T-cell (primary cell): ENCODE measurements at places on chromosomes 3 and 15.

GRCh38 chr3:174441588-174442301 is 417.4 kb upstream of the NAALADL2 start:
- no peak for DNase-seq
- peaks cover 12% of the 10 kb centered on the region for H3K4me1 ChIP-seq
- no peaks in the 10 kb centered on the region for H3K36me3 ChIP-seq
- H3K4me3 ChIP-seq = peak overlapping the region; percentile 98

- peaks cover 68% of the 10 kb centered on the region for H3K27me3 ChIP-seq
- no peak overlapping the region for H3K4me3 ChIP-seq
- no peak overlapping the region for H3K27ac ChIP-seq
- no peaks in the 10 kb centered on the region for H3K36me3 ChIP-seq
- DNase-seq = no peak
Measured at GRCh38 chr15:68553314-68553993, 25.3 kb upstream of the CORO2B start.

- H3K27me3 ChIP-seq = no peaks in the 10 kb centered on the region
- no peak overlapping the region for H3K4me3 ChIP-seq
- H3K4me1 ChIP-seq = peaks cover 60% of the 10 kb centered on the region
- no peak overlapping the region for H3K27ac ChIP-seq
Measured at GRCh38 chr3:47778746-47779145, 2.9 kb downstream of the SMARCC1 start.

DNA sequence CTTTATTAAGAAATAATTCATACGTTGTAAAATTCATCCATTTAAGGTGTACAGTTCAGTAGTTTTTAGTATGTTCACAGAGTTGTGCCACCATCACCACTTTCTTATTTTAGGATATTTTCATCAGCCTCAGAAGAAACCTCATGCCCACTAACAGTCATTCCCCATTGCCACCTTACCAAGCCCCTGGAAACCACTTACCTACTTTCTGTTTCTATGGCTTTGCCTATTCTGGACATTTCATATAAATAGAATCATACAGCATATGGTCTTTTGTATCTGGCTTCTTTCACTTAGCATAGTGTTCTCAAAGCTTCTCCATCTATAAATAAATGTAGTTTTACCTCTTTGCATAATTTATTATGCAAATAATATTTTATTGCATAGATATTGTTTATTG is 6.6 kb downstream of the FETUB start:
- DNase-seq = no peak
- no peaks in the 10 kb centered on the region for H3K4me1 ChIP-seq
- no peak overlapping the region for H3K27ac ChIP-seq

- H3K4me3 ChIP-seq = no peak overlapping the region
- no peak overlapping the region for H3K27ac ChIP-seq
- no peaks in the 10 kb centered on the region for H3K4me1 ChIP-seq
- no peaks in the 10 kb centered on the region for H3K27me3 ChIP-seq
Measured at GRCh38 chr3:187401856-187402255, 33.7 kb downstream of the RTP4 start.

DNA sequence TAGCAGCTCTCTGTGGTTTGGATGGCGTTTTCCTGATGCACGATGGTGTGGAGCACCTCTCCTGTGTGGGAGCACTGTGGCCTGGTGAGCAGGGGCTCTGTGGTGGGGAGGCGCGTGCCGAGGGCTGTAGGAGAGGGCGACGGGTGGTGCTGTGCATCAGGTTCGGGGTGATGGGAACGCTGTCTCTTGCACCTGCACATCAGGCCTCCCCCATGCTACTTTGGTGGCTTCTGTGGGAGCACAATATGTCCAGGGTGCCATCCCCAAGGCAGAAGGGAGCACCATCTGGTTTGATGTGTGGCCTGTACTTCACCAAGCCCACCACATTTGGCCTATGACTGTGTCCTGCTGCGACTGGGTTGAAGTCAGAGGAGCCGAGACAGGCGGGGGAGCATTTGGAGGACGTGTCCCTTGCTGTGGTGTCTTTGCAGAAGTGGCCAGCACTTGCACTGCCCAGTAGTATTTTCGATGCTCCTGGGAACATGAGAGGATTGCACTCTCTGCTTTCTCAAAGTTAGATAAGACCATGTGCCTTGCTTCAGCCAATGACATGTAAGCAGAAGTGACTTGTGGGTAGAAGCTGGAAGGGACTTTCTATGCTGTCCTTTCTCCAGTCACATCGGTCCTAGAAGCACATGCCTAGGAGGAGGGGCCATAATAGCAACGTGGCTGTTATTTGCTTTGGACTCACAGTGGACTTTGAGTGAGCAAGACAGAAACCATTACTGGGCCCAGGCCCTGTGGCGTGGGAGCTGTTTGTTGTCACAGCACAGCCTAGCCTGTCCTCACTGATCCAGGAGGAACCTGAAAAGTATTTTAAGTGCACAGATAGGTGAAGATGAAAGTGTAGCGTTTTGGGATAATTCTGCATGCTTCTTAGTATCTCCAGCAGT is 72.1 kb downstream of the APBA2 start:
- H3K4me3 ChIP-seq = no peak overlapping the region
- H3K27ac ChIP-seq = no peak overlapping the region
- DNase-seq = no peak
- peaks cover 17% of the 10 kb centered on the region for H3K4me1 ChIP-seq

DNA sequence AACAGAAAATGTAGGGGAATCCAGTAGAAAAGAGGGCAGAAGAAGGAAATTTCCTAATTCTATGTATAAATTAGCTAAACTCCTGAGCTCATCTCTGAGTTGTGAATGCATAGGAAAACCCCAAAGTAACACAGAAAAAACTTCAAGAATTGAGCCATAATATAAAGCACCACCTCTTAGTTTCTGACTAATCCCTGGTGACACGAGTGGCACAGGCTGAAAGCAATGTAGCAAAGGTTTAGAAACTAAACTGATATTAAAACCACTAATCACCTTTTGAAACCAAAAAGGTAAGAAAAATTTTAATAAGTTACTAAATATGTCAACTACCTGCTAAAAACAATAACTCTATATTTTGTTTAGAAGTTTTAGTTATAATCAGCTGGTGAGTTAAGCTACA is 255.6 kb upstream of the NECTIN3 start:
- H3K4me3 ChIP-seq = no peak overlapping the region
- H3K36me3 ChIP-seq = no peaks in the 10 kb centered on the region
- H3K27me3 ChIP-seq = no peaks in the 10 kb centered on the region
- H3K27ac ChIP-seq = no peak overlapping the region

GRCh38 chr3:59482684-59483083 is 432.9 kb upstream of the CFAP20DC start:
- H3K36me3 ChIP-seq = no peaks in the 10 kb centered on the region
- H3K4me3 ChIP-seq = no peak overlapping the region
- no peaks in the 10 kb centered on the region for H3K4me1 ChIP-seq

DNA sequence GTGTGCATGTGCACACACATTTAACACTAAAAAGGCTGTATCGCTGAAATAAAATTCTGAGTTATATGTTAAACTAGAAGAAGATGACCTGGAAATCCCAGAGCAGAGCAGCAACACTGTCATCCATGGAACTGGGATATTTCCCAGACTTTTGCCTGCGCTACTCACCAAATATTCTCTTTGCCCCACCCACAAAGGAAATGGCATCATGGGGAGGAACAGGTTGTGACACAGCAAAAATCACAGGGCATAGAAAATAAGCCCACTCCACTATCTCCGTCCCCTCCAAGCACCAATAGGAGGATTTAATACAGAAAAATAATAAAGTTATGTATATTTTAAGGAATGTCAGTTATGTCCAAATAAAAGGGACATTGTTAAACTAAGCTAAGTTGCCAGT is 71.7 kb downstream of the COL8A1 start:
- no peaks in the 10 kb centered on the region for H3K36me3 ChIP-seq
- H3K27me3 ChIP-seq = no peaks in the 10 kb centered on the region
- H3K4me3 ChIP-seq = no peak overlapping the region
- no peak for DNase-seq

DNA sequence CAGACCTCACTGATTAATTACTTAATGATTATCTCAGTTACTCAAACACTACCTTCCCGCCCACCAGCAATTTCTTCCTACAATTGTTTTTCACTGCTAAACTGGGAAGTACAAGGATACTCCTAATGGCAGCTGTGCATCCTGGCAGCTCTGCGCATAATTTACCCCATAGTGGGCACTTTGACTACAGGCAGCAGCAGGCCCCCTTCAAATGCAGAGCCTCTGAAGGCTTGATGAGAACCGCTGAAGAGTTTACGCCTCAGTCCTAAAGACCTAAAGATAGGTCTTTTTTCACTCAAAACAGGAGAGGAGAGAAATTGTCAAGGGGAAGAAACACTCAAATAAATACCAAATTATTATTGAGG is 10.7 kb downstream of the CCDC32 start:
- peaks cover 54% of the 10 kb centered on the region for H3K36me3 ChIP-seq
- H3K27me3 ChIP-seq = no peaks in the 10 kb centered on the region
- no peak overlapping the region for H3K4me3 ChIP-seq
- no peaks in the 10 kb centered on the region for H3K4me1 ChIP-seq

GRCh38 chr3:34346656-34347055 is 548.2 kb downstream of the PDCD6IP start:
- no peak overlapping the region for H3K27ac ChIP-seq
- no peaks in the 10 kb centered on the region for H3K4me1 ChIP-seq
- no peak for DNase-seq
- H3K4me3 ChIP-seq = no peak overlapping the region

DNA sequence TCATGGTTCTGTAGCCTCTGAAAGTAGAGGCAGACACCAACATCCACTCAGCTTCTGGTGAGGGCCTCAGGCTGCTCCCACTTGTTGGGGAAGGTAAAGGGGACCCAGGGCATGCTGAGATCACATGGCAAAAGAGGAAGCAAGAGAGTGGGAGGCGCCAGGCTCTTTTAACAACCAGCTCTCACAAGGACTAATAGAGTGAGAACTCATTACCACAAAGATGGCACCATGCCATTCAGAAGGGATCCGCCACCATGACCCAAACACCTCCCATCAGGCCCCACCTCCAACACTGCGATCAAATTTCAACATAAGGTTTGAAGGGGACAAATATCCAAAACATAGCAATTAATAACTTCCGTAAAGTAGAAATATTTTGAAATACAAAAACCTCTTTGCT is 192.3 kb downstream of the OCA2 start:
- DNase-seq = no peak
- H3K27me3 ChIP-seq = no peaks in the 10 kb centered on the region
- H3K4me3 ChIP-seq = no peak overlapping the region
- no peaks in the 10 kb centered on the region for H3K4me1 ChIP-seq
- H3K27ac ChIP-seq = no peak overlapping the region

DNA sequence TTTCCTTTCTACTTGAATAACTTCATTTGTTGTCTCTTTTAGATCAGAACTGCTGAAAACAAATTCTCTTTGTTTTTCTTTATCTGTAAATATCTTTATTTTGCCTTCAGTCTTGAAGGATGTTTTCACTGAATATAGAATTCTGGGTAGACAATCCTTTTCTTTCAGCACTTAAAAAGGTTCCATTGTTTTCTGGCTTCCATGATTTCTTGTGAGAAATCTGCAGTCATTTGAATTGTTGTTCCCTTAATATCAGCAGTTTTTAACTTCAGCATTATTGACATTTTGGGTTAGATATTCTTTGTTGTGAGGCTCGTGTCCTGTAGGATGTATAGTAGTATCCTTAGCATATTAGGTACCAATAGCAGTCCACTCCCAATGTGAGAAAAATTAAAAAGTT is 65.8 kb downstream of the SV2B start:
- no peak for DNase-seq
- no peaks in the 10 kb centered on the region for H3K4me1 ChIP-seq
- no peak overlapping the region for H3K27ac ChIP-seq
- H3K27me3 ChIP-seq = no peaks in the 10 kb centered on the region
- H3K4me3 ChIP-seq = no peak overlapping the region

DNA sequence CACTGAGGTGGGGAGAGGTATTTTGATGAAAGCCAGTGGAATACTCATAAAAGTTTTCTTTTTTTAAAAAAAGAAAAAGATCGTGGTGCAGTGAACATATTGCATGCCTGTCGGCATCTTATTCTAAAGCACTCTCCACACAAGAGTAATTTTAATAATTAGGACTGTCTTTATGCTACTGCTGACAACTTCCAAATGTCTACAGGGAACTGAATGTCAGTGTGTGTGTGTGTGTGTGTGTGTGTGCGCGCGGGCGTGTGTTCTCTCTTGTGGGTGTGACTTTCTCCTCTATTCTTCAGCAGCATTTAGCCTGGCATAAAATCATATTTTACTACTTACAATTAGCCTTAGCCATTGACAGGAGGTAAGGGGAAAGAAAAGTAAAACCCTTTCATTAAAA is 268.5 kb downstream of the C3orf38 start:
- DNase-seq = no peak
- H3K27ac ChIP-seq = no peak overlapping the region

DNA sequence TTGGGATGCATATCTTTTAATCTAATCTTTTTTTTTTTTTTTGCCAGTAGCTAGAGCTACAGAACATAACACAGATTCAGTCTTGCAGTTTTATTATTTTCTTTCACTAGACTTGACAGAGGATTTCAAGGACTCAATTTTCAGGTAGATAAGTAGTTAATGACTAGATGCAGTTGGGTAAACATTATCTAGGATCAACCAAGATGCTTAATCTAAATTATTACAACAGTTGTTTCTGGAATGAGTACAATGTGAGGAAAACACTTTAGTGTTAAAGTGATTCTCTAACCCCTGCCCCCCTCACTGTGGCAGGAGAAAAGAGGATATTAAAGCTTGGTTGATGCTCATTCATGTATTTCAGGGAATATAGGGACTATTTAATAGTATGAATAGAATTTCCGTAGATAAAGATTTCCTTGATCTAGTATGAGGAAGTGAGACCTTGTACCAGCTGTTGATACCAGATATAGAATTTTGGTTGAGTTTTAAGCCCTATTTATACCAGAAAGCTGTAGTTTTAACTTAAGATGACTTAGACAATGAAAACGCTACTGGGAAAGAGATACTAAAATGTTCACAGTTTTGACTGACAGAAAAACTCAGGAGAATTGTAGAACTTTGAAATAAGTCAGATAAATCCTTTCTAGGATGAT is 389.0 kb upstream of the C2CD4B start:
- no peaks in the 10 kb centered on the region for H3K36me3 ChIP-seq
- no peak overlapping the region for H3K4me3 ChIP-seq
- H3K27me3 ChIP-seq = no peaks in the 10 kb centered on the region
- no peak for DNase-seq
- H3K27ac ChIP-seq = no peak overlapping the region
- no peaks in the 10 kb centered on the region for H3K4me1 ChIP-seq

DNA sequence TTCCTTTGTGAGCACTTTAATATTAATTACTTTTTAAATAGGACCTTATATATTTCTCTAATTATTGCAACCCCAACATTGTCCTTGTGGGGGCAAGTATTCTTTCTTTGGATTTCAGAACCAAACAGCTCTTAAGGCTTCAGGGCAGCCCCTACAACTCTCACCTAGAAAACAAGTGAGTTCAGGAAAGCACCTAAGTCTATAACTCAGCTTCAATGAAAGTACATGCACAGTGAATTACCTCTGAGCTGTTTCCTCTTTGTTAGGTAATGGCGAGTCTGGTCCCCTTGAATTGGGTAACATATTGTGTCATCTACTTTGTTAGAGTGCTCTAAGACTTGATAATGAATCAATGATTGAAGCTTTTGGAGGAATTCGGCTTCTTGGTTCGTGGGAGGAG is 545.7 kb downstream of the NLGN1 start:
- no peaks in the 10 kb centered on the region for H3K36me3 ChIP-seq
- no peaks in the 10 kb centered on the region for H3K27me3 ChIP-seq
- H3K4me3 ChIP-seq = no peak overlapping the region

GRCh38 chr3:191170097-191170496 is 28.9 kb upstream of the OSTN start:
- no peaks in the 10 kb centered on the region for H3K27me3 ChIP-seq
- H3K36me3 ChIP-seq = no peaks in the 10 kb centered on the region
- no peaks in the 10 kb centered on the region for H3K4me1 ChIP-seq

- no peaks in the 10 kb centered on the region for H3K36me3 ChIP-seq
- no peak for DNase-seq
- H3K4me1 ChIP-seq = peaks cover 25% of the 10 kb centered on the region
- H3K27ac ChIP-seq = no peak overlapping the region
Measured at GRCh38 chr15:98700519-98700918, 52.2 kb downstream of the IGF1R start.
